Activated CD4-positive, alpha-beta T cell treated with anti-CD3 and anti-CD28 coated beads for 1 hour (primary cell): ENCODE measurements at places on chromosomes 1 and 21.

GRCh38 chr1:228271701-228272251, 63.9 kb downstream of the OBSCN start:
- no peak for DNase-seq

GRCh38 chr1:36761113-36761512, 273.2 kb downstream of the GRIK3 start:
- DNase-seq = no peak

DNA sequence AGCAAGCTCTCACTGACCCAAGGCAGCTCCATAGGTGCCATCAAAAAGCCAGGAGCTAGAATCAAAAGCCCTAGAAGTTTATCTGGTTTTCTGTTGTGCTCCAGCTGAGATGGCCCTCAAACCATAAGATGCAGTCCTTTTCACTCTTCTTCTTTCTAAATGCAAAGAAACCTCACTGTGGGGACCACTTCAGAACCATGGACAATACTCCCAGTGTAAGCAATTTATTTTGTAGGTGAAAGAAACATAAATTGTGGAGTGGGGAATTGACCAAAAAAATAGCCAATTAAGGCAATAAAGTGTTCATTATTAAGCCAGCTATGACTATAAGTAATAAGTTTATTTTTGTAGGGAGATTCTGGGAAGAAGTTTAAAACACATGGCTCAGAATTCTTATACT, 1399.9 kb downstream of the PLA2G4A start:
- DNase-seq = no peak

DNA sequence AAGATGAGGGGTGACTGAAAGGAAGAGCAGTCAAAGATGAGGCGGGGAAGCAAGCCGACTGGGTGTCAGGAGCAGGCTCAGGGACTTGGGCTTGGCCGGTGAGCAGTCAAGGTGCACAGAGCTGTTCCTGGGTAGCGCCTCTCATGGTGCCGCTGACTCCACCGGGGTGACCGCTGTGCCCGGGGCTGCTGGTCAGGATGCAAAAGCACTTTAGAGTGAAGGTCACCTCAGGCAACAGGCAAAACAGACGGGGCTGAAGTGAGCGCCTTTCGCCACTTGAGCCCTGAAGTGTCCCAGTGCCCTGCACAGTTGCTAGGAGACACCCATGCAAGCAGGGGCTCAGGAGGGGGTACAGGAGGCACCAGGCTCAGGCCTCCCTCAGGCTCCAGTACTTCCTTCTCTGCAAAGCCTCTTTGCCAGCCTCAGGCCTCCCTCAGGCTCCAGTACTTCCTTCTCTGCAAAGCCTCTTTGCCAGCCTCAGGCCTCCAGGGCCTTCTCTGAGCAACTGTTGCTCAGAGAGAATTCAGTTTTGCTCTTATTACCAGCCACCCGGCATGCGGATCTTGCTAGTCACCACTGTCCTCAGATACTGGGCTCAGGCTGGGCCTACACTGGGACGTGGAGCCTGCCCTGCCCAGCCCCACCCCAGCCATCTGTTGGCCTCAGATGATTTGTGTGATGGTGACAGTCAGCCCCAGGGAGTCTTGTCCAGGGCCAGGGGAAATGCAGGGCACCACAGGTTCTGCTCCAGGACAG, 99.7 kb upstream of the IRF2BP2 start:
- DNase-seq = no peak

- DNase-seq = no peak
These were observed 193.0 kb downstream of the CACNA1E start for GRCh38 chr1:181676269-181676668.
